ENCODE measurements at places on chromosomes 1 and 21. TPM values are rescaled to one million over a fixed set of nuclear protein-coding genes. Genes with fewer than 3 reads are reported as not detected.
A peak's percentile ranks its signal among the peaks of the same experiment; 100 is the strongest.

The KRTAP13-2 gene
- not detected for total RNA-seq

DNA sequence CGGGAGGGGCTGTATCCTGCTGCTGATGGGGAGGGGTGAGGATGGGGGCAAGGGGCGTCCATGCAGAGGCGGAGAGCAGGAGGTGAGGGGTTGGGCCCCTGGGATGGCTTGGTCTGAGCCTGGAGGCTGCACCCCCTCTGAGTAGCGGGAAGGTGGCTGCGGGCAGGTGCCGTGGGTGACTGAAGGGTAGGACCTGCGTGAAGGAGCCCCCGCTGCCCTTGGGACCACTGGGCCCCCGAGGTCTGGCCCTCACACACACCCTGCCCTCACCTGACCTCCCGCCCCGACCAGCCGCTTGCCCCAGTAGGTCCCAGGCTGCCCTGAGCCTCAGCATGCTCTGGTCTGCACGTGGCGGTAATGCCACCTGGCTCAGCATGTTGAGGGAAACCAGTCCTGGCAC, 12.8 kb upstream of the SKI start:
- peaks cover 14% of the 10 kb centered on the region for H3K27me3 ChIP-seq
- H3K4me3 ChIP-seq: no peak overlapping the region
- DNase-seq: no peak
- no peak overlapping the region for H3K27ac ChIP-seq
- H3K4me1 ChIP-seq: no peaks in the 10 kb centered on the region

The ARHGEF10L gene
- 0.39 TPM for total RNA-seq

DNA sequence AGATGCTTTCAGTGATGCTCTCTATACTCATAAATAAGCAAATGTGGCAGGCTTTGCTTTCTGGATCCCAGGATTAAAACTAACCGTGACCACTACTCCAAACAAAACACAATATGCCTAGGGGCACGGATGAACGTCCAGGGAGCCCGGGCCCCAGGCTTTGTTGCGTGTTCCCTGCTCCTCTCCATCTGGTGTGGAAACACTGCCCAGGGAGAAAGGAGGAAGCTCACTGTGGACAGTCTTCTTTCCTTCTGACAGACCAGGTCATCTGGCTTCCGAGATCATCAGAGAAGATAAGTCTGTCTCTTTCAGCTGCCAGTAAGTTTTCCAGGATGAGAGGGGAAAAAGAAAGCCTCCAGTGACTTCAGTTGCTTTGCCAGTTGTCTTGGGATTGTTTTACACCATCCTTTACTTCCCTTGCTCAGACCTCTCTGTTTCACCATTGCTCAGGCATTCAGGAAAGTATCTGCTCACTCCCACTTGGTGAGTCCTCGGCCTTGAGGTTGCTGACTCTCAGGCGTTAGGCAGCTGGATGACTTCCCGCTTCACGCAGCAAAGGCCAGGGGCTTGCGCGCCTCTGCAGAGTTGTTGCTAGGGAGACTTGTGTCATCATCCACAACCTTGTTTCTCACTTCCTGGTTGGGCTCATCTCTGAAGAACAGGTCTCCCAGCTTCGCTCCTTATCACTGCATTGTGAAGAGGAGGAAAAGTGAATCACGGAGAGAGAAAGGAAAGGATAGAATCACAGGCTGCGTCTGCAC, 20.6 kb upstream of the PGD start:
- H3K27ac ChIP-seq: no peak overlapping the region
- no peaks in the 10 kb centered on the region for H3K36me3 ChIP-seq
- H3K27me3 ChIP-seq: no peaks in the 10 kb centered on the region
- H3K4me3 ChIP-seq: no peak overlapping the region

DNA sequence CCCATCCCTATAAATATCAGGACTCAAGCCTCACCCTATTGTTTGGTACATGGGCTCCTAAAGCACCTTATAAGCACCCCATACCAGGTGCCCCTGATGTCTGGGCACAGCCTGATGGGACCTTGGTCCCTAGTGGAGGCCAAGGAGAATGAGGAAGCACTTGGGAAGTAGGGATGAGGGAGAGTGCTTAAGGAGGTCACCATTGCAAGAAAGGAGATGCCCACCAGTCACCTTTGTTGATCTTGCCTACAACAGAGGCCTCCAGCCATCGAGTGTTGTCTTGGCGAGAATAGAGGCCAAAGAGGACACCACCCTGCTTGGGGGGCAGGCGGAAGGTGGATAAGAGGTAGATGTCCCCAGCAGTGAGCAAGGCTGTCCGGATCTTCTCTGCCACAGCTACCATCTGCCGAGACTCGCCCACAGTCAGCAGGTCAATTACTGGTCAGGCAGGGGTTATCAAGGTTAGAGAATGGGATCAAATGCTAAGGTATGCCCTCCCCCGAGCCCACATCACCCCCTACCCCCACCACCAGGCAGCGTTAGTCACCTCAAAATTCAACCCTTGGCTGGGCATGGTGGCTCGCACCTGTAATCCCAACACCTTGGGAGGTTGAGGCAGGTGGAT, 1.6 kb downstream of the THBS3 start:
- DNase-seq: no peak
- no peak overlapping the region for H3K4me3 ChIP-seq
- no peaks in the 10 kb centered on the region for H3K36me3 ChIP-seq
- no peaks in the 10 kb centered on the region for H3K27me3 ChIP-seq
- no peak overlapping the region for H3K27ac ChIP-seq
- H3K4me1 ChIP-seq: peaks cover 25% of the 10 kb centered on the region

DNA sequence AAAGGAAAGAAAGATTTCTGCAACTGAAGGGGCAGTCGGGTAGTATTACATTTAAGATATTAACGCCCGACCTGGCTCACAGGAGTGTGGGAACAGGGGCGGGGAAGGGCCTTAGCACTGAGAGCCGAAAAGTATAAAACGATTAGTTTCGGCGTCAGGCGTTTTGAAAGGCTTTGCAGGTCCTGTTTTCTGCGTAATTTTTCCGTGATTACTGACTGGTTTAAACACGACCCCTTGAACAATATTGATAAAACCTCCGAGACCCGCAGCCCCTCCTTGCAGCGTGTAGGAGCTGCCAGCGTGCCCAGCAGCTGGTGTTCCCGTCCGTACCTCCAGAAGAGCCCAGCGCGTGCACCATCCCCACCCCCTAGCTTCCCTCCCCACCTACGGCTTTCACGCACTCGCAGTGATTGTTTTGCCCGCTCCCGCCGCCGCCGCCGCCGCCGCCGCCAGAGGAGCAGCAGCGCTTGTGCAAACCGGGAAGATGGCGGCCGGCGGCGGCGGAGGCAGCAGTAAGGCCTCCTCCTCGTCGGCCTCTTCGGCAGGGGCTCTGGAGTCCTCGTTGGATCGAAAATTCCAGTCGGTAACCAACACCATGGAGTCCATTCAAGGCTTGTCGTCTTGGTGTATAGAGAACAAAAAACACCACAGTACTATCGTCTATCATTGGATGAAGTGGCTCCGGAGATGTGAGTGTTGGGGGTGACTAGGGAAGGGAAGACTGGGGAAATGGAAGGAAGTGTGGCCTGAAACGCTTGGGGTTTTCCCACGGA, 470 bp downstream of the RPRD2 start:
- H3K4me3 ChIP-seq: peak overlapping the region; percentile 100
- peak overlapping the region; percentile 99 for H3K27ac ChIP-seq
- H3K36me3 ChIP-seq: peaks cover 15% of the 10 kb centered on the region
- peaks cover 24% of the 10 kb centered on the region for H3K4me1 ChIP-seq
- no peaks in the 10 kb centered on the region for H3K27me3 ChIP-seq
- peak; percentile 80 for DNase-seq

DNA sequence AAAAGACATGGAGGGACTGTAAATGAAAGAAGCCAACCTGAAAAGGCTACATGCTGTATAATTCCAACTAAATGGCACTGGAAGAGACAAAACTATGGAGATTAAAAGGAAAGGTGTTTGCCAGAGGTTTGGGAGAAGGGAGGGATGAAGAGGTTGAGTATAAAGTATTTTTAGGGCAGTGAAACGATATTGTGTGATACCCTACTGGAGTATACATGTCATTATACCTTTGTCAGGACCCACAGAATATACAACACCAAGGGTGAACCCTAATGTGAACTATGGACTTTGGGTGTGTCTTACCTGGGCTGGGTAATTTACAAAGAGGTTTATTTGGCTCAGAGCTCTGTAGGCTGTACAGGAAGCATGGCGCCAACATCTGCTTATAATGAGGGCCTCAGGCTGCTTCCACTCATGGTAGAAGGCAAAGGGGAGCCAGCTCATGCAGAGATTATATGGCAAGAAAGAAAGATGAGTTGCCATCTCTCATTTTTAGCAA, 73.4 kb downstream of the CD2 start:
- no peak for DNase-seq
- H3K27me3 ChIP-seq: no peaks in the 10 kb centered on the region
- peaks cover 40% of the 10 kb centered on the region for H3K4me1 ChIP-seq
- peak overlapping the region; percentile 95 for H3K27ac ChIP-seq

DNA sequence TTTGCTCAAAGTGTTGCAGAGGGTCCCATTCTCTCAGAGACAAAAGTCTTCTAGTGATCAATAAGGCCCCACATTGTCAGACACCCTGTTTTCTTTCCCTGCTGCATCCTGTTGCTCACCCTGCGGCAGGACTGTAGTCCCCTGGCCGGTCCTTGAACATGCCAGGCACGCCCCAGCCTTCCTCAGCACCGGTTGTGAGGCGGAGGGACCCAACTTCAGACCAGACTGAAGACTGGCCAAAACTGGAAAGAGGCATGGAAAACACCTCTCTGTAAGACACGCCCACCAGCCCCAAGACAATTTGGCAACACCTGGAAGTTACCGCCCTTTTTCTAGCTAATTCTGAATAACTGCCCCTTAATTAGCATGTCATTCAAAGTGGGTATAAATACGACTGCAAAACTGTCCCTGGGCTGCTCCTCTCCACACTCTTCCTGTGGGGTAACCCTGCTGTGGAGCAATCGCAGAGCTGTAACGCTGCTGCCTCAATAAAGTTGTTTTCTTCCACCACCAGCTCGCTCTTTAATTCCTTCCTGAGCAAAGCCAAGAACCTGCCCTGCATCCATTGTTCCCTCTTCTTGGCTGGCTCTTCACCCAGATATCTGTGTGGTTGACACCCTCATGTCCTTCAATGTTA, 23.8 kb downstream of the PLA2G2A start:
- no peaks in the 10 kb centered on the region for H3K36me3 ChIP-seq
- H3K27ac ChIP-seq: no peak overlapping the region
- H3K4me3 ChIP-seq: no peak overlapping the region

GRCh38 chr1:32494196-32494595, 29.3 kb downstream of the ZBTB8B start:
- H3K27me3 ChIP-seq: peaks cover 21% of the 10 kb centered on the region
- no peak overlapping the region for H3K4me3 ChIP-seq
- H3K27ac ChIP-seq: no peak overlapping the region
- DNase-seq: no peak

The SH2D2A gene
- 89.2 TPM for total RNA-seq

The DMBX1 gene
- 0.11 TPM for total RNA-seq

DNA sequence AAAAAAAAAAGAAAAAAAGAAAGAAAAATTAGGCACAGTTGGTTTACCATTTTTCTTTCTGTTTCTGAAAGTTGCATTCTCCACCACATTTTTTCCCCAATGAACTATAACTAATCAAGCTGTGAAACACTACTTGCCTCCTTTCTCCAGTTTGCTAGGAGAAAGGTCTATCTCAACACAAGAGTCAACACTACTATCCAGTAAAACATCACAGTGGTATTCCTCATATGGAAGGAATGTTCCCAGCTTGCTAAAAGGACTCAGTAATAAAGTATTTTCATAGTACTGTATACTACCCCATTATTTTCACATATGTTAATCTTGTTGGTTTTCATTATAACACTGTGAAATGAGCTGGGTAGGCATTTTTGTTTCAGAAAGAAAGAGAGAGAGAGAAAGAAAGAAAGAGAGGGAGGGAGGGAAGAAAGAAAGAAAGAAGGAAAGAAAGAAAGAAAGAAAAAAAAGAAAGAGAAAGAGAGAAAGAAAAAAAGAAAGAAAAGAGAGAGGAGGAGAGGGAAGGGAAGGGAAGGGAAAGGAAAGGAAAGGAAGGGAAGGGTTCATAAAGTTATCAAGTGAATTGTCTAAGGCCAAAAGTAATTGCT, 7.9 kb downstream of the PTGER3 start:
- no peak overlapping the region for H3K4me3 ChIP-seq
- H3K4me1 ChIP-seq: peaks cover 2% of the 10 kb centered on the region
- H3K27me3 ChIP-seq: peaks cover 50% of the 10 kb centered on the region
- H3K27ac ChIP-seq: no peak overlapping the region
- no peaks in the 10 kb centered on the region for H3K36me3 ChIP-seq
- DNase-seq: no peak

GRCh38 chr1:25223471-25223870, 8.8 kb downstream of the SYF2 start:
- DNase-seq: no peak
- no peak overlapping the region for H3K4me3 ChIP-seq
- no peaks in the 10 kb centered on the region for H3K27me3 ChIP-seq
- H3K27ac ChIP-seq: no peak overlapping the region
- H3K36me3 ChIP-seq: peaks cover 31% of the 10 kb centered on the region
- H3K4me1 ChIP-seq: peaks cover 3% of the 10 kb centered on the region

DNA sequence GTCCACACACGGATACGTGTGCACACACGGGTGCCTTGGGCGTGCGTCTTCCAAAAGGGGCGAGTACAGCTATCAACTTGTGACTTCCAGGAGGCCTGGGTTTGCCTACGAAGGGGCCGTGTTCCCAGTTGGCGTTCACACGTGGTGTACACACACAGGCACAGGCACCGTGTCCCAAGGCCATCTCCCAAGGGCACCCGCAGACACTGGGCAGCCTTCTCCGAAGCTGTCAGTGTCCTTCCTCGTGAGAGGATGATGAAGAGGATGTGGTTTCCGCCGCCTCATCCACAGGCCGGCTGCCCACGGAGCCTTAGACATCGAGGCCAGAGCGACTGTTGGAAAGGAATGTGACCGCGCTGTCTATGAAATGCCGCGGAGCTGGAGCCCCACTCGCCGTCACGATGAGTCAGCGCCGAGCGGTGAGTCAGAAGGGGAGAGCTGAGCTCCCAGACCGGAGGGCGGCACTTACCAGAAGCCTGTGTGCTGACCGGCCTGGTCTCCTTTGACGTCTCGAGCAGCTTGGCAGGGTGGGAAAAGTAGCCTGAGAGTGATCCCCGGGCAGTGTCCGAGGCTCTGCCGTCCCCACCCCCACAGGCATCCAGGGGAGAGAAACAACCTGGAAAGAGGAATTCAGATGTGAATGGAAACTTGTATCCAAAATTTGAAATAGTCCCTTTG, 141.4 kb upstream of the ARHGEF16 start:
- no peak overlapping the region for H3K27ac ChIP-seq
- no peak for DNase-seq
- no peaks in the 10 kb centered on the region for H3K4me1 ChIP-seq
- H3K36me3 ChIP-seq: no peaks in the 10 kb centered on the region
- H3K27me3 ChIP-seq: peaks cover 4% of the 10 kb centered on the region
- H3K4me3 ChIP-seq: no peak overlapping the region

The PWP2 gene
- 12.2 TPM for total RNA-seq

The OR2T2 gene
- total RNA-seq: not detected

- peaks cover 4% of the 10 kb centered on the region for H3K4me1 ChIP-seq
- no peaks in the 10 kb centered on the region for H3K36me3 ChIP-seq
- no peak overlapping the region for H3K4me3 ChIP-seq
These were observed 28.6 kb downstream of the EBNA1BP2 start for GRCh38 chr1:43143441-43143888.

The RNF186 gene
- total RNA-seq: not detected
